Spinal cord (tissue), 10 donors: ENCODE measurements at places on chromosomes 5 and 9. TPM values are rescaled to one million over a fixed set of nuclear protein-coding genes. Genes with fewer than 3 reads are reported as not detected.

Gene GBA2
- 74.4 TPM for total RNA-seq

Gene PCDHB3
- total RNA-seq: 2.7 TPM

Gene SPATA31D4
- total RNA-seq: not detected

Gene PCDHGA2
- 8.9 TPM for total RNA-seq

Gene APBA1
- 76.4 TPM for total RNA-seq

Gene ISCA1
- total RNA-seq: 89.1 TPM

- no peak for DNase-seq
Measured at GRCh38 chr9:137035507-137035834, 3.6 kb upstream of the FUT7 start.

DNA sequence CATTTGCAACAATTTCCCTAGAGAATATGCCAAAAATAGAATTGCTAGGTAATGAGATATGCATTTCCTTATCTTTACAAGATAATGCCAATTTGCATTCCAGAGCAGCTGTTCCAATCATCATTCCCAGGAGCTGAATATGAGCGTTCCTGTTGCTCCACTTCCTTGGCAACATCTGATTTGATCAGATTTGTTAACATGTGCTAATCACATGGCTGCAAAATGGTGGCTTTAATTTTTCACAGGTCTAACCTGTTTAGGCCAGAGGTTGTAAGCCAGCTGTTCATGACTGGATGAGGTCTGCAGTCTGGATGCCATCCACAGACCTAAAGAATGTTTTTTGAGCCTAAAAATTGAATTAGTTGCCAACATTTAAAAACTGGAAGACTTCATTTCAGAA lies 220.7 kb upstream of the IL12B start:
- DNase-seq: no peak

DNA sequence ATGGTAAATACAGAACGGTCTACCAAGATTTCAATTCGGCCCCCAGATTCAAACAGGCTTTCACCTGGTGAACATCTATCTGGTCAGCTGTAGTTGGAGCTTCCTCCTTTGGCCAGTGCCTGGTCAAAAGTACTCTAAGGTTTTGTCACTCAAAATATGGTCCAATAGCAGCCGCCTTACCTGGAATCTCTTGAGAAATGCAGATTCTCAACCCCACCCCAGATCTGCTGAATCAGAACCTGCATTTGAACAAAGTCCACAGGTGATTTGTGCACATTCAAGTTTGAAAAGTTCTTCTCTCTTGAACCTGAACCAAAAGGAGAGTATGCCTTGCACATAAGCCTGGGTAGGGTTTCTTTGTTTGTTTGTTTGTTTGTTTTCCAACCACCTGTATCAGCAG lies 17.6 kb upstream of the WHRN start:
- DNase-seq: no peak

DNA sequence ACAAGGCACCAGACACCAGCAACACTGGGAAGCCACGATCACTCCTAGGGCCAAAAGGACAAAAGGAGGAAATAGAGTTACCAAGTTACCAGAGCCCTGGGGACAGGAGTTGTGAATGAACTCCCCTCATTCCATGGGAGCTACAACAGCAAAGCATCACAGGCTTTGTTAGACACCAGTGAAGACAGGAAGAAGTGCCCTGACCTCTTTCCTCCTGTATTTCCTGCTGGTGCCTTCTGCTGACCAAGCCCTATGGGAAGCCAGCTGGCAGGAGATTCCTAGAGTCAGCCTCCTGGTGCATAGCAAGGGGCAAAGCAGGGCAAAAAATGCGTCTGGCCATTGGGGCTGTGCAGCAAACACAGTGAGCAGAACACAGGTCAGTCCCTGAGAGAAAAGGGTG lies 374.7 kb downstream of the ZSWIM6 start:
- DNase-seq: no peak

DNA sequence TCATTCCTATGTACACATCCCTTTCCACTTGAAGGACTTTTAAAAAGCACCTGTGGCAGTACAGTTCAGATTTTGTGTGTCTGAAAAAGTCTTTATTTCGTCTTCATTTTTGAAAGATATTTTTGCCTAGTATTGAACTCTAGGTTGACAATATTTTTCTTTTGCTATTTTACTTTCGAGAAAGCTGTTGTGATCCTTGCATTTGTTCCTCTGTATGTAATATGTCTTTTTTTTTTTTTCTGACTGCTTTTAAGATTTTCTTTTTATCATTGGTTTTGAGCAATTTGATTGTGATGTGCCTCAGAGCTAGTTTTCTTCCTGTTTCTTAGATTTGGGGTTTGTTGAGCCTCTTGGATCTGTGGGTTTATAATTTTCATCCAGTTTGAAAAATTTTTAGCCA lies 13.3 kb downstream of the LCP2 start:
- DNase-seq: no peak

DNA sequence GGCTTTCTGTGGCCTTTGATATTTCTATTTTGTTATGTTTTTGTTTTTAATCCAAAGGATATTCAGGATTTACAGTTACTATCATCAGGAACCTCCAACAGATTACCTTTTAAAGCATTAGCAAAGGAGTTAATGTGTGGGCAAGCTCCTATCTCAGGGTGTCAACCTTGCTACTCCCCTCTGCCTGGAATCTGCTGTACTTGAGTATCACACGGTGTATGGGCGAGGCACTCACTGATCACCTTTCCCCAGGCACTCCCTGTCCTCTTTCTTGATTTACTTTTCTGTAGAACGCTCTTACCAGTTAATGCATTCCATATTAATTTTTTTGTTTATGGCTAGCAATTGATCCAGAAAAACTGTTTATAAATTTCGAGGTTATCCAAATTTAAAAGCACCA lies 117.0 kb upstream of the GAS1 start:
- no peak for DNase-seq

GRCh38 chr5:180860273-180860886 lies 696 bp downstream of the ZFP62 start:
- peak; percentile 14 for DNase-seq

DNA sequence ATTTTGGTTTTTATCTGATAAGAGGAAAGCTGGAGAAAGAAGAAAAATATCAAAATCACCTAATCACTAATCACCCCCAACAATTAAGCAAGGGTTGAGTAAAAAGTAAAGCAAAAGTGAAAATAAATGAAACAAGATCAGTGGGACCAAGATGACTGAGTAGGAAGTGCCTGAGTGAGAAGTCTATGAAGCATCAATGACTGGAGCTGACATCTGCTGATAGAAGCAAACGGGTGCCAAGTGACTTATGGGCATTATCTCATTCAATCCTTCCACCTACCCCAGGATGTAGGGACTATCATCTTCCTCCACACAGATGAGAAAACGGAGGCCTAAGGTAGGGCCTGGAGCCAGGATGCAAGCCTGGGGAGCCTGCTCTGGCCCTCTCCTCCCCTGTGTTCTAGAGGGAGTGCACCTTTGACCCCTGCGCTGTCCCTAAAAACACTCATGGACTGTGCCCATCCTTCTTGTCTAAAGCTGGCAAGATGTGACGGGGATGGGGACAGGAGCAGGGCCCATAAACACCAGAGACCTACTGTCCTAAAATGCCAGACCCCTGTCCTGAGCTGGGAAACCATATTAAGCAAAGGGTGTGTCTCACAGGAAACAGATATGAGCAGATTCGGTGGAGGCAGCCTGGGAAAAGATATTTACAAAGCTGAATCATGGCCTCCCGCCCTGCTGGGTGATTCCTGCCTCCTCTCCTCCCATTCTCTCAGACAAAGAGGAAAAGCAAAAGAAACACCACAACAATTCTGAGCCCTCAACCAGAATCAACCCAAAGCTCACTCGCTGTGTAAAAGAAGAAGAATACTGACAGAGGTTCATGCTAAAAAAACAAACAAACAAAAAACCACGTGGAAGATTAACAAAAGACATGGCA lies 116.0 kb downstream of the AUH start:
- no peak for DNase-seq

GRCh38 chr5:97600486-97600885 lies 417.4 kb upstream of the RIOK2 start:
- no peak for DNase-seq

- DNase-seq: no peak
Measured at GRCh38 chr9:106535439-106535838, 327.5 kb upstream of the ZNF462 start.

GRCh38 chr5:38765399-38765861 lies 80.4 kb upstream of the OSMR start:
- no peak for DNase-seq

DNA sequence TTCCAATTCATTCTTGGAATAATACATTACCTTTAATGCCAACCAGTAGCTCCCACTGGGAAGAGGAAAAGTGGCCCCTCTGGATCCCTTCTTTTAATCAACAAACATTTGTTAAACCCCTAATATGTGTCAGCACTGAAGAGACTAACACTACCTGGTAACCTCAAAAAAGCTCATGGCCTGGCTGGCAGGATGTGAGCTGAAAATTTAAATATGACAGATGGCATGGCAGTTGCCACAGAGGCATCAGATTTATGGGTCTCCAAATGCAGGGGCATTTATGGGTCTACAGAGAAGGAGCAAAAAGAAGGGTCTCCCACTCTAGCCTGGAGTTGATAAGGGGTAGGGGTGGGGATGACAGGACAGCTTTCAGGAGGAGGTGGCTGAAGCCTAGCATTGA lies 12.5 kb downstream of the DNAH5 start:
- no peak for DNase-seq

- DNase-seq: no peak
Measured at GRCh38 chr5:168877132-168877892, 298.1 kb upstream of the PANK3 start.

DNA sequence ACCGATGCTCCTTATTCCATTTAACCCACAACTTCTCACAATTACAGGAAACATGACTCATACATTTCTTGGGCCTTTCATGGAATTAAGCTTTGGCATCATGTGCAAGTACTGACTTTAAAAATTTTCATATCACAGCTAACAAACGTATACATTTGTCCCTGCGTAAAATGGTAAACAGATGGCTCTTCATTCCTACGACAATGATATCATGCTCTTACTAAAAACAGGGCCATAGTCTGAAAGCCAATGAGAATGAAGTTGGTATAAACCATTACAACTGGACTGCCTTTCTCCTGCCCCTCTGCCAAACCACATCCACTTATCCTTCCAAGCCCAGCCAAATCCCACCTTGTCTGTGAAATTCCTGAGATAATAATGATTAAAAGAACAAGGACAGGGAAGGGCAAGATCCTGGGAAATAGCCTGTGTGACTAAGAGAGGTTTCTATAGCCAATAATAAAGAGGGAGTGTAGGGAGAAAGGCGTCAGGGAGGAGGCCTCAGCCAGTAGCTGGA lies 44.9 kb upstream of the ZNF366 start:
- DNase-seq: no peak

DNA sequence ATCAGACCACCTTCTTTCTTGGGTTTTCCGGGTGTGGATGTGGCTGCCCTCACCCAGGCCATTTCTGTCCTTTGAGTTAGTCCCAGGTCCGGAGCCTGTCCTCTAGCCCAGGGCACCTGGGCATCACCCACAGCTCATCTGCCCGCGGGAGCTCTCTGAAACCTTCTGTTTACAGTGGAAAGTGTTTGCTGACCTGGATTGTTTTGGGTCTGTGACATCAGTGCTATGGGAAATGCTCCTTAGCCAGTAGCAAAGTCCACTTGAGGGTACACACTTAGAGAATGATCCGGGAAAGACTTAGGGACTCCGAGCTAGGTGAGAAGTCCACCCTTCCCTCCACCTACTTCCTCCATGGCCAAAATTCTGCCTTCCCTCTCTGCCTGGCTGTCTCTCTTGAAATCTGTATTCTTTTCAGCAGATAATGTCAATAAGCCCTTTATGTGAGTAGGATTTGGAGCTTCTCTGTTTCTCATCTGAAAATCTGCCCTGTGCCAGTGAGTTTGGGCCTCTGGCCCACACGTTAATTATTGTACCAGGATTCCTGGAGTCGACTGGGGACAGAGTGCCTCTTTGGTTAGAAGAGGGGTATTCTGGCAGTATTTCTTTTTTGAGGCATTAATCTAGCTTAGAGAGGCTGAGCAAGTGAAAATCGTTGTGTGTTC lies 19.9 kb downstream of the ABLIM3 start:
- no peak for DNase-seq

DNA sequence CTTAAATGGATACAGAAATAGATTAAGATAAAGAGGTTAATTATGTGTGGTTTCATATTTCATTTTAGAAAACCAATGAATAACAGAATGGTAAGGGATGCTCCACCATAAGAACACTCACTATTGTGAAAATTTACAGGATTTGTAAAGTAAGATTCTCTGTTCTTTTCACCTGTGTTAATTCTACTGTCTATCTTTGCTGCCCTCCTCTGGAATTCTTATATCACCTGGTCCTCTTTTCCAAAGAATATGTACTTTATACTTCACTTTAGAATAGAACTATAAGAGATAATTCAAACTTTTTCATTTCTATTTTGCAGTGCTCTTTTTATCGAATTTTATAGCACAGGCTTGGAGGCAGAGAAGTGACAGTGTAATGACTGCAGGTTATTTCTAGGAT lies 213.4 kb downstream of the LURAP1L start:
- DNase-seq: no peak

- DNase-seq: no peak
Measured at GRCh38 chr9:110932863-110933262, 105.4 kb downstream of the LPAR1 start.

DNA sequence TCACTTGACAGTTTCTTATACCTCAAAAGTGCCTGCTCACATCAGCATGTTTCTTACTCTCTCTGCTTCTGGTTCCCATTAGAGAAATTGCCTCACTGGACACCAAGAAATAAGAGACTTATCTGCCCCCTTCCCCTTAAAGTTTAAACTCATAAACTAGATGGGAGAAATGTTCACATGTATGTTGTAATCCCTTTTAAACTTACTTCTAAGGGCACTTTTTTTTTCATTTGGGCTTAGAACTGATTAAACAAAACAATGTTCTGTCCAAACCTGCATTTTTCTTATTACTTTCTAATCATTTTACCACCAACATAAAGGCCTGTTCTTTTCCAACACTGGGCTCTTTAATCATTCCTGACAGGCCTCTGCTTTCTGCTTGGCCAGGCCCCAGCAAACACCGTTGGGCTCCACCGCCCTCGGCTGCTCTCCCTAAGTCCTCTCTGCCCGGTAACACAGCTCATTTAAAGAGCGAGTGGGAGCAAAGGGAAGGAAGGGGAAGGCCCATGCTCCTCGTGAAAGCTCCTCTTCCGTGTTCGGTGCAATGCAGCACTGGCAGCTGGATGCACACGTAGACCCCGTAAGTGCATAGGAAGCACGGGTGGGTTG lies 53.4 kb downstream of the ROR2 start:
- peak; percentile 58 for DNase-seq

DNA sequence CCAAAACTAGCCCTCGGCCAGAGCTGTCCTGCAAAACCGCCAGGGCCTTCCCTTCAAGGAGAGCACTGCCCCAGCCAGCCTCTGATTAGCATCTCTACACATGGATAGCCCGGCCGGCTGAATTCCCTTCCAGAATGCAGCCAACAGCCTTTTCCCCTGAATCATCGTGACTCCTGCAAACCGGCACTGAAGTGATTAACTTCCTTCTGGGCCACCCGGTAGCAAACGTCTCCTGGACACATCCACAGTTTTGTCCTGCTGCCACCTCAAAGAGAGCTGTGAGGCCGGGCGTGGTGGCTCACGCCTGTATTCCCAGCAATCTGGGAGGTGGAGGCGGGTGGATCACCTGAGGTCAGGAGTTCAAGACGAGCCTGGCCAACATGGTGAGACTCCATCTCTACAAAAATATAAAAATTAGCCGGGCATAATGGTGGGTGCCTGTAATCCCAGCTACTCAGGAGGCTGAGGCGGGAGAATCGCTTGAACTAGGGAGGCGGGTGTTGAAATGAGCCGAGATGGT lies 21.1 kb upstream of the EEIG1 start:
- peak; percentile 38 for DNase-seq
